ENCODE measurements at places on chromosomes 13 and 19. TPM values are rescaled to one million over a fixed set of nuclear protein-coding genes. Genes with fewer than 3 reads are reported as not detected.

The CEACAM19 gene
- total RNA-seq = 3.4 TPM

The TNFRSF19 gene
- total RNA-seq = 47.8 TPM

The ALG5 gene
- 30.6 TPM for total RNA-seq

The SCN1B gene
- total RNA-seq = 14.0 TPM

The CLEC11A gene
- 38.8 TPM for total RNA-seq

The PROZ gene
- not detected for total RNA-seq

Measured in camera-type eye (tissue), 1 donor.